ENCODE measurements at places on chromosomes 12 and 14. TPM values are rescaled to one million over a fixed set of nuclear protein-coding genes. Genes with fewer than 3 reads are reported as not detected.

CEP290 gene
- total RNA-seq, result 16.9 TPM

LACRT gene
- total RNA-seq, result not detected

DNA sequence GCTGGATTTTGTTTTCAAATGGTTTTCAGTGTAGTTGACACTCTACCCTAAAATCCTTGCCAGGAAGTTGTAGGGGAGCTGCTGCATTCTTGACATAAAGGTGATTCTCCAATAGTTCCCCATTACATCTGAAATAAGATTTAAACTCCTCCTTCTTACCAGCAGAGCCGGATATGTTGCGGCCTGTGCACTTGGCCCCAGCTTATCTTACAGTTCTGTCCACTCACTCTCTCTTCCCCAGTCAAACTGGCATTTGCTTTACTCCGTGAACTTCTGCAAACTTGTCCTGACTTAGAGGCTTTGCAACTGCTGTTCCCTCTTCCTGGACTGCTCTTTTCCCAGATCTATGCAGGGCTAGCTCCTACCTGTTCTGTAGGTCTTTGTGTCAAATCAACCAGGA is 929.5 kb downstream of the VRK1 start:
- no peaks in the 10 kb centered on the region for H3K27me3 ChIP-seq
- no peak overlapping the region for H3K4me3 ChIP-seq
- no peak for DNase-seq
- H3K27ac ChIP-seq, result no peak overlapping the region

- H3K27me3 ChIP-seq, result peaks cover 15% of the 10 kb centered on the region
- no peak overlapping the region for H3K4me3 ChIP-seq
- no peak overlapping the region for H3K27ac ChIP-seq
- H3K36me3 ChIP-seq, result no peaks in the 10 kb centered on the region
Measured at GRCh38 chr12:66804563-66804974, 125.7 kb upstream of the GRIP1 start.

- peaks cover 36% of the 10 kb centered on the region for H3K27me3 ChIP-seq
- H3K4me1 ChIP-seq, result no peaks in the 10 kb centered on the region
- no peak overlapping the region for H3K4me3 ChIP-seq
- no peak overlapping the region for H3K27ac ChIP-seq
Measured at GRCh38 chr14:23654231-23654630, 18.1 kb downstream of the DHRS2 start.

Measured in chondrocyte (in vitro differentiated cells).